ENCODE measurements at places on chromosomes 2 and 18. TPM values are rescaled to one million over a fixed set of nuclear protein-coding genes. Genes with fewer than 3 reads are reported as not detected.

DNA sequence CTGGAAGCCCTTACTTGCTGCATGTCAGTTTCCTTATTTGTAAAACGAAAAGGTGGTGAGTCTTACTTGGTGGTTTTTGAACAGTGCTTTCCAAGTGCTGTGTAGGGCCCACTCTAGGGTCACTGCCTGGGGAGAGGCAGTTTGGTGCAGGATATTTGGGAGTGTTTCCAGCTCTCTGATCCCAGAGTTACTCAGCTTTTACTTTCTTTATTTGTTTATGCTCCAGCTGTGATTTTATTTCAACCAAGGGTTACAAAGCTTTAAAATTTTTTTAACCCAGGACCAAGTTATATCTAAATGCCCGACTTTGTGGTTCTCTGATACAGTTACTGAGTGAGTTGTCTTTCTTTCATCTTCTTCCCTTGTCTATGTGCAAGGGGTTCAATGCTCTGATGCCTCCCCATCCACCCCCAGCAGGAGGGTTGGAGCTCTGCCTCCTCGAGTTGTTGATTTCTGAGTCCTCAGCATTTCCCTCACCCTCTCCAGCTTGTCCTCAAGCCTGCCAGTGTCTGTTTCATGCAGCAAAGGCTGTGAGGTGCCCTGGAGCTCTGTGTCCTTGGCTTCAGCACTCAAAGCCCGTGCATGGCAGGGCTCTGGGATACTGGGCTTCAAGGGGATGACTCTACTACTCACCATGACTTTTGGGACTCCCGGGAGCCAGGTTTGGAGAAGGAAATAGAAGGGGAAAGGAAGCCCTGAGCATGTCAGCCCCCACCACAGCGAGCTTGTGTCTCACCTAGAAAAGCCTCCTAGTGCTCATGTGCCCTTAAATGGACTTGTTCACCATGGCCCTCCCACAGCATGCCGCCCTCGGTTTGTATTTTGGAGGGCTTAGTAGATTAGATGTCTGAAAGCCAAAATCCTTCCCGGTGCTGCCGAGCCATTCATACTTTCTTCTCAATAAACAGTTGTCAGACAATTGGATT lies 236.8 kb downstream of the SETBP1 start:
- H3K27ac ChIP-seq, result peak overlapping the region; percentile 82
- no peaks in the 10 kb centered on the region for H3K36me3 ChIP-seq
- no peaks in the 10 kb centered on the region for H3K27me3 ChIP-seq
- no peak overlapping the region for H3K4me3 ChIP-seq

DNA sequence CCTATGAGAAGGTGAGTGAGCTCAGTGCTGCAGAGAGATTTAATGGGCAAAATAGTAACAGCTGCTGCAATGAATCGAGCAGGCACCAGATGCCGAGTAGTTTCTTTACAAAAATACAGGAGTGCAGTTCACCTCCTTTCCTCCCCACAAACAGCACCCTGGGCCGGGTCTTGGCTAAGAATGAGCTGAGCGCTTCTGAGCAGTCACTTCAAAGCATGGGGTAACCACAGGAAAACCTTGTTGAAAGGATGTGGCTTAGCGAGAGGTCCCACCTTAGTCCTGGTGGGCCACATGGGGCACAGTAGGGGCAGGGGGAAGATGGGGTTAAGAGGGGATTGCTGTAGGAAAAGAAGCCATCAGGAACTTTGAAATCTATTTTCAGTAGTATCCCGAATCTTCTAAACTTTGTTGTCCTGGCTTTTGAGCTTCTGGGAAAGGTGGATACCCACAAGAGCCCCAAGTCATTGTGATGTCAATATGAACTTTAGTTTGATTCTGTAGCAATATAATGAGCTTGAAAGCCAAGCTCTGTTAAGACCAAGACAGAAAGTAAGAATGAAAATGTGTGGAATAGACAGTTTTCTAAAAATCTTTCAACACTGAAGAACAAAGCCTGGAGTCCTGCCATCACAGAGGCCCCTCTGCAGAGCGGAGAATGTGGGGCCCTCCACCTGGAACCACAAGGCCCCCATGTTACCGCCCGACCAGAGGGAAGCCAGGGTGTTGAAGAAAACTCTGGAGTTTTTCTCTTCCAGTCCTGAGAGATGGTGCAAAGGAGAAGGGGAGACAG lies 101.0 kb upstream of the ZNF236 start:
- no peak overlapping the region for H3K4me3 ChIP-seq
- no peak overlapping the region for H3K27ac ChIP-seq
- H3K27me3 ChIP-seq, result no peaks in the 10 kb centered on the region
- H3K4me1 ChIP-seq, result no peaks in the 10 kb centered on the region
- no peak for DNase-seq
- no peaks in the 10 kb centered on the region for H3K36me3 ChIP-seq

The PSMD14 gene
- 56.2 TPM for total RNA-seq

DNA sequence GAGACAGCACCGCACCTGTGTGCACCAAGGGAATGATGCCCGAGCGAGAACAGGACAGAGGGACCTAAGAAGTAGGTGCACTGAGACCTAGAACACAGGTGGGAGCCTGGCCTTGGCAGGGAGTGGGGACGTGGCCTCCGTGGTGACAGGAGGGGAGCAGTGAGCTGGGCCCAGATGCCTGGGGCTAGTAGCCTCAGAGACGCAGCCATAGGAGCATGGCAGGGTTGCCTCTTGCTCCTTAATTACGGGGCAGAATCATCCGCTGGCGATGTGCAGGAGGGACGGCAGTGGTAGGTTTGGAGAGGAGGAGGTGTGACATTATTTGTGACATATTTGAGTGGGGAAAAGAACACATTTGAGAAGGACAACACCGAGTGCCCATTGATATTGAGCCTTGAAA lies 57.0 kb upstream of the HPCAL1 start:
- no peak overlapping the region for H3K4me3 ChIP-seq
- no peaks in the 10 kb centered on the region for H3K36me3 ChIP-seq
- no peak overlapping the region for H3K27ac ChIP-seq
- no peaks in the 10 kb centered on the region for H3K4me1 ChIP-seq
- DNase-seq, result no peak
- H3K27me3 ChIP-seq, result no peaks in the 10 kb centered on the region

- H3K4me1 ChIP-seq, result no peaks in the 10 kb centered on the region
- H3K27ac ChIP-seq, result no peak overlapping the region
- H3K27me3 ChIP-seq, result peaks cover 10% of the 10 kb centered on the region
- H3K4me3 ChIP-seq, result no peak overlapping the region
These were observed 90.9 kb downstream of the LOXHD1 start for GRCh38 chr18:46566111-46566510.

All from lung (tissue), 17 donors.